ENCODE measurements at places on chromosomes 5 and 9.

DNA sequence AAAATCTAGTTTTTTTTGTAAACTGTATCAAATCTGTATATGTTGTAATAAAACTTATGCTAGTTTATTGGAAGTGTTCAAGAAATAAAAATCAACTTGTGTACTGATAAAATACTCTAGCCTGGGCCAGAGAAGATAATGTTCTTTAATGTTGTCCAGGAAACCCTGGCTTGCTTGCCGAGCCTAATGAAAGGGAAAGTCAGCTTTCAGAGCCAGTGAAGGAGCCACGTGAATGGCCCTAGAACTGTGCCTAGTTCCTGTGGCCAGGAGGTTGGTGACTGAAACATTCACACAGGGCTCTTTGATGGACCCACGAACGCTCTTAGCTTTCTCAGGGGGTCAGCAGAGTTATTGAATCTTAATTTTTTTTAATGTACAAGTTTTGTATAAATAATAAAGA is 24.3 kb downstream of the HMGCR start:
- DNase-seq: no peak
- H3K4me1 ChIP-seq: no peaks in the 10 kb centered on the region
- H3K27me3 ChIP-seq: no peaks in the 10 kb centered on the region
- H3K27ac ChIP-seq: no peak overlapping the region
- peaks cover 48% of the 10 kb centered on the region for H3K36me3 ChIP-seq
- no peak overlapping the region for H3K4me3 ChIP-seq

GRCh38 chr5:123472150-123472924 is 39.6 kb upstream of the CSNK1G3 start:
- H3K4me1 ChIP-seq: no peaks in the 10 kb centered on the region
- no peaks in the 10 kb centered on the region for H3K27me3 ChIP-seq
- H3K27ac ChIP-seq: no peak overlapping the region
- no peak overlapping the region for H3K4me3 ChIP-seq
- no peaks in the 10 kb centered on the region for H3K36me3 ChIP-seq
- DNase-seq: no peak

DNA sequence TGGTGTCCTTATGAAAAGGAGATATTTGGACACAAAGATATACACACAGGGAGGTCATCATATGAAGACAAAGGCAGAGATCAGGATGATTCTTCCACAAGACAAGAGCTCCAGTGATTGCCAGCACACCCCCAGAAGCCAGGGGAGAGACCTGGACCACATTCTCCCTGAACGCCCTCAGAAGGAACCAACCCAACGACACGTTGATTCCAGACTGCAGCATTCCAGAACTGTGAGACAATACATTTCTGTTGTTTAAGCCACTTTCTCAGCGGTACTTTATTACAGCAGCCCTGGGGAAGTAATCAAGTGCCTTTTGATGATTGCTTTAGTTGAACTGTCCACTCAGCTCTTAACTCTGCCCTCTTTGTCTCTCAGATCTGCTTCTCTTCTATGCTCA is 285.5 kb upstream of the SMARCA2 start:
- no peak for DNase-seq
- no peak overlapping the region for H3K27ac ChIP-seq
- no peaks in the 10 kb centered on the region for H3K27me3 ChIP-seq
- no peaks in the 10 kb centered on the region for H3K4me1 ChIP-seq
- H3K36me3 ChIP-seq: no peaks in the 10 kb centered on the region

- no peak for DNase-seq
- no peaks in the 10 kb centered on the region for H3K36me3 ChIP-seq
Observed at GRCh38 chr5:31048282-31049270, 144.9 kb upstream of the CDH6 start.

GRCh38 chr5:153276151-153276550 is 214.3 kb upstream of the GRIA1 start:
- H3K27me3 ChIP-seq: no peaks in the 10 kb centered on the region
- H3K27ac ChIP-seq: no peak overlapping the region
- no peak overlapping the region for H3K4me3 ChIP-seq

GRCh38 chr5:40733434-40733833 is 22.3 kb downstream of the TTC33 start:
- H3K4me1 ChIP-seq: peaks cover 20% of the 10 kb centered on the region
- no peaks in the 10 kb centered on the region for H3K27me3 ChIP-seq
- no peak overlapping the region for H3K27ac ChIP-seq
- H3K36me3 ChIP-seq: 0 out of 2 replicates have a peak, but pooled peaks cover 5% of the 10 kb centered on the region
- no peak overlapping the region for H3K4me3 ChIP-seq

DNA sequence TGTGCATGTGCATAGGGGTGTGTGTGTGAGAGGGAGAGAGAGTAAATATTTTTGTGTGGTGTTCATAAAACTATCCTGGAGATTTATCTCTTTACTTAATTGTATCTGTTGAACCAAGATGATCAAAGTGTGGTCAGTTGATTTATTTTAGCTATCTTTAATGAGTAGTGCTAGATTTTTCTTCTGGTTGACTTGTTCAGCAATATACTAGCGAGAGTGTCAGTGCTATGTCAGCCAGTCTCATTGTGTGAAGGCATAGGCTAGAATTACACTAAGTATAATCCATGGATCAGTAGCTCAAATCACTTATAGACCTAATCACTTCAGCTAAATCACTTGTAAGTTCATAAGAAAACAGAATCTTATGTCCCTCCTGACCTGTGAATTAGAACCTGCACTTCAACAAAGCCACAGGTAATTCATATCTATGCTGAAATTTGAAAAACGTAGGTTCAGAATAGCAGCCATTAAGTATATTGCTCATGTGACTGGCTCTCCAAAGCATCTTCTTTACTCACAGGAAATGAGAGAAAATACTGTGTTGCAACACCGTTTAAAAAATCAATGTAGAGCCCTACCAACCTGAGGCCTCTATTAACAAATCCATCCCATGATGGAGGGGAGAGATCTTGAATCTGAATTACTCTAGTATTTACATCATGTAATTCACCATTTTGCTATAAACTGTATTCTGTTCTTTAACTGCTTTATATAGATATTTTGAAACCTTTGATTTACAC is 203.1 kb upstream of the ACTBL2 start:
- H3K4me3 ChIP-seq: no peak overlapping the region
- H3K4me1 ChIP-seq: no peaks in the 10 kb centered on the region
- DNase-seq: no peak
- no peak overlapping the region for H3K27ac ChIP-seq
- no peaks in the 10 kb centered on the region for H3K27me3 ChIP-seq
- H3K36me3 ChIP-seq: no peaks in the 10 kb centered on the region

- H3K4me1 ChIP-seq: no peaks in the 10 kb centered on the region
- H3K4me3 ChIP-seq: no peak overlapping the region
- no peak overlapping the region for H3K27ac ChIP-seq
Observed at GRCh38 chr9:118473521-118473920, 769.3 kb downstream of the TLR4 start.

- H3K4me3 ChIP-seq: no peak overlapping the region
- DNase-seq: no peak
- no peaks in the 10 kb centered on the region for H3K27me3 ChIP-seq
- no peaks in the 10 kb centered on the region for H3K36me3 ChIP-seq
Observed at GRCh38 chr5:179376701-179377420, 31.6 kb upstream of the ADAMTS2 start.

DNA sequence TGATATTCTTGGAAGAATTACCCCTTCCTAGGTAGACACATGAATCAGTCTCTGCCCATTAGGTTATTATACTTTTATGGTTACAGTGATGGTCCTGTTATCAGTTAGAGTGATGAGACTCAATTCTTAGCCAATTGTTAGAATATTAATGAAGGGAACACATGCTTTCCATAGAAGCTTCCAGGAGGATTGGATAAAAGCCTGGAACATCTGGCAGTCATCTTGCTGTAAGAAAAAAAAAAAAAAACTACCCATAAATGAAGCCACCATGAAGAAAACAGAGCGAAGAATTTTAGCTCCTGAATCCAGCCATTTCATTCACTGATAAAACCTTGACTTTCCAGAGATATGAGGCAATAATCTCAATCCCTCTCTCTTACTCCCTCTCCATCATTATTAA is 262.5 kb upstream of the GRIN3A start:
- H3K27ac ChIP-seq: no peak overlapping the region
- H3K36me3 ChIP-seq: no peaks in the 10 kb centered on the region
- H3K4me1 ChIP-seq: no peaks in the 10 kb centered on the region

- H3K27me3 ChIP-seq: peaks cover 6% of the 10 kb centered on the region
- no peaks in the 10 kb centered on the region for H3K36me3 ChIP-seq
- H3K27ac ChIP-seq: no peak overlapping the region
- no peaks in the 10 kb centered on the region for H3K4me1 ChIP-seq
- DNase-seq: no peak
Observed at GRCh38 chr5:59819806-59820205, 73.7 kb downstream of the PDE4D start.

GRCh38 chr5:31232273-31232888 is 38.9 kb downstream of the CDH6 start:
- no peaks in the 10 kb centered on the region for H3K36me3 ChIP-seq
- no peaks in the 10 kb centered on the region for H3K27me3 ChIP-seq
- peak; percentile 6 for DNase-seq
- no peak overlapping the region for H3K27ac ChIP-seq
- no peaks in the 10 kb centered on the region for H3K4me1 ChIP-seq
- no peak overlapping the region for H3K4me3 ChIP-seq

DNA sequence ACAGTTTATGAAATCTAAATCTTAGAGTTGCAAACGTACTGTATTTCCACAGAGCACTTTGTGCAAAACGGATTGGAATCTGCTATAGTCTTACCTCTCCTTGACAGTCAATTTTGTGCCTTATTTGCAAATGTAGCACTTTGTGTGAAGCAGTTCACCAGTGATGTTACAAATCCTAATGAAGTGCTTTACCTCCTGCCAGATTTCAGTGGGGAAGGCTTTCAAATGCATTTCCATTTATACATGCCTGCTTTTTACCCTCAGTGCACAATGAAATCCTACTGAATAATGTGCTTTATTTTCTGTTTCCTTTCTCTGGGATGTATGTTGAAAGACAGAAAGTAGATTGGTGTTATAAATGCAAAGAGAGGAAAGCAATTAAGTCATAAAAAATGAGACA is 2141.6 kb upstream of the C9orf72 start:
- no peak for DNase-seq
- no peak overlapping the region for H3K4me3 ChIP-seq
- H3K4me1 ChIP-seq: no peaks in the 10 kb centered on the region
- no peaks in the 10 kb centered on the region for H3K36me3 ChIP-seq

DNA sequence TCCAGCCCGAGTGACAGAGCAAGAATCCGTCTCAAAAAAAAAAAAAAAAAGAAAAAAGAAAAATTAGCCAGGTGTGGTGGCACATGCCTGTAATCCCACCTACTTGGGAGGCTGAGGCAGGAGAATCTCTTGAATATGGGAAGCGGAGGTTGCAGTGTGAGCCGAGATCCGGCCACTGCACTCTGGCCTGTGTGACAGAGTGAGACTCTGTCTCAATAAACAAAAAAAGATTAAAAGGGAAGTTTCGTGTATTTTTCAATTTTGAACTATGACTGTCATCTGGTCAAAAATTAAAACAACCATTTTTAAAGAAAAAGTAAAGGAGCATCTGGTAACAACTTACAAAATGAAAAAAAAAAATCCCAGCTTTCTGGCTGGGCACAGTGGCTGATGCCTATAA is 36.3 kb upstream of the PLIN2 start:
- DNase-seq: no peak
- no peak overlapping the region for H3K27ac ChIP-seq

- no peak for DNase-seq
- no peaks in the 10 kb centered on the region for H3K4me1 ChIP-seq
- no peaks in the 10 kb centered on the region for H3K36me3 ChIP-seq
- H3K4me3 ChIP-seq: no peak overlapping the region
Observed at GRCh38 chr9:111222757-111223156, 107.3 kb downstream of the OR2K2 start.

- H3K27ac ChIP-seq: peak overlapping the region; percentile 32
- no peaks in the 10 kb centered on the region for H3K36me3 ChIP-seq
- peak; percentile 89 for DNase-seq
- H3K4me1 ChIP-seq: peaks cover 32% of the 10 kb centered on the region
- no peaks in the 10 kb centered on the region for H3K27me3 ChIP-seq
Observed at GRCh38 chr5:9888501-9888901, 258.4 kb upstream of the TAS2R1 start.

DNA sequence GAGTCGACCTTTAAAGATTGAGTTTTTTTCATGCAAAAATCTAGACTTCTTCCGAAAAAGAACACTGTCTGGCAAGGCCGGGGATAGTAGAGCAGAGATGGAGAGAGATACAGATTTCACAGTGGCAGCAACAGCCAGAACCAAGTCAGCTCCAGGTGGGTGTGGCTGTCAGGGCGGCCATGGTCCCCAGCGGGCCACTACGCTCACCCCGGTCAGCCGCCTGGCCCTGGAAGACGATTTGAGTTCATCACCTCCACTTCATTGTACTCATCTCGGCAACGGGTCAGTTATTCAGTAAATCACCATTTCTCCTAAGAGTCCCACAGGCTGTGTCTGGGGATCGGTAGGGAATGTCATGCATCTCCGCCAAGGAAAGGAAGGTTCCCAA is 53.0 kb downstream of the ZNF354C start:
- DNase-seq: no peak
- no peaks in the 10 kb centered on the region for H3K36me3 ChIP-seq
- H3K27ac ChIP-seq: no peak overlapping the region

DNA sequence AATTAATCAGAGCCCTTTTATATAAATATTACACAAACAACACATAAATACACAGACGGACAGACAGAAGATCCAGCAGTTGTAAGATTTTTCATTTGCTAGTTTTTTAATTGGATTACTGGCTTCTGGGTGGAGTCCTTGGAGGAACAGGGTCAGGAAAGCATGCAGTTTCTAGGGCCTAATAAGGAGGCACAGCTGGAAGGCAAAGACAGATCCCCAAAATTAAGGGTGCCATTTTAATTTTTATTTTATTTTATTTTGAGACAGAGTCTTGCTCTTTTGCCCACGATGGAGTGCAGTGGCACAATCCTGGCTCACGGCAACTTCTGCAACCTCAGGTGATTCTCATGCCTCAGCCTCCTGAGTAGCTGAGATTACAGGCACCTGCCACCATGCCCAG is 49.5 kb downstream of the PTGS1 start:
- H3K36me3 ChIP-seq: no peaks in the 10 kb centered on the region
- no peaks in the 10 kb centered on the region for H3K27me3 ChIP-seq
- H3K4me3 ChIP-seq: no peak overlapping the region

- no peak for DNase-seq
- H3K36me3 ChIP-seq: no peaks in the 10 kb centered on the region
- H3K4me1 ChIP-seq: no peaks in the 10 kb centered on the region
- no peaks in the 10 kb centered on the region for H3K27me3 ChIP-seq
Observed at GRCh38 chr9:89839449-89839848, 234.6 kb downstream of the GADD45G start.

GRCh38 chr9:87857141-87857947 is 25.3 kb upstream of the SPATA31E1 start:
- no peak overlapping the region for H3K27ac ChIP-seq
- DNase-seq: no peak
- no peaks in the 10 kb centered on the region for H3K27me3 ChIP-seq
- H3K4me1 ChIP-seq: peaks cover under 1% of the 10 kb centered on the region

GRCh38 chr9:108282872-108283271 is 572.9 kb downstream of the ACTL7B start:
- no peak for DNase-seq
- no peak overlapping the region for H3K27ac ChIP-seq
- no peaks in the 10 kb centered on the region for H3K36me3 ChIP-seq
- no peaks in the 10 kb centered on the region for H3K4me1 ChIP-seq
- H3K4me3 ChIP-seq: no peak overlapping the region

GRCh38 chr5:121429761-121430160 is 421.9 kb upstream of the FTMT start:
- no peak for DNase-seq
- H3K27me3 ChIP-seq: no peaks in the 10 kb centered on the region
- H3K4me1 ChIP-seq: no peaks in the 10 kb centered on the region
- no peak overlapping the region for H3K4me3 ChIP-seq
- no peaks in the 10 kb centered on the region for H3K36me3 ChIP-seq
- H3K27ac ChIP-seq: no peak overlapping the region

GRCh38 chr9:132037458-132037857 is 42.2 kb downstream of the MED27 start:
- no peak overlapping the region for H3K27ac ChIP-seq
- H3K4me1 ChIP-seq: peaks cover 8% of the 10 kb centered on the region
- peaks cover 4% of the 10 kb centered on the region for H3K36me3 ChIP-seq
- DNase-seq: no peak
